ENCODE measurements at places on chromosomes 6 and 20.

DNA sequence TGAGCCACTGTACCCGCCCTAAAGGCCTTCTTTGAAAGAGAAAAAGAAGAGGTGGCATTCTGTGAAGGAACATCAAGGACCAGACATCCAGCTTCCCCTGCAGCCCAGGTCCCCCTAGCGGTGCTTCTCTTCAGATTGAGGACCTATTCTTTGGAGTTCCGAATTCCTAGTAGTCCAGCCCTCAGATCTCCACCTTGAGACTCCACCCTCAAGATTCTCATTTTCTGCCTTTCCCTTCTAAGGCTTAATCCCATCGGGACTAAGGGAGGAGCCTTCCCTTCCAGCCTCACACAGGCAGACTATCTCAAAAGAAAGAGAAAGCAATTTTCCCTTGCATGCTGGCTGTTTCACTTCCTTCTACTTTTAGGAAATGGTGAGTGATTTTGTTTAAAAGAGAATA is 32.5 kb downstream of the MUC22 start:
- DNase-seq: no peak

GRCh38 chr20:45920462-45921336 is 8.7 kb upstream of the PLTP start:
- DNase-seq: no peak

- peak; percentile 54 for DNase-seq
Observed at GRCh38 chr6:109790131-109790530, 99.0 kb downstream of the FIG4 start.

DNA sequence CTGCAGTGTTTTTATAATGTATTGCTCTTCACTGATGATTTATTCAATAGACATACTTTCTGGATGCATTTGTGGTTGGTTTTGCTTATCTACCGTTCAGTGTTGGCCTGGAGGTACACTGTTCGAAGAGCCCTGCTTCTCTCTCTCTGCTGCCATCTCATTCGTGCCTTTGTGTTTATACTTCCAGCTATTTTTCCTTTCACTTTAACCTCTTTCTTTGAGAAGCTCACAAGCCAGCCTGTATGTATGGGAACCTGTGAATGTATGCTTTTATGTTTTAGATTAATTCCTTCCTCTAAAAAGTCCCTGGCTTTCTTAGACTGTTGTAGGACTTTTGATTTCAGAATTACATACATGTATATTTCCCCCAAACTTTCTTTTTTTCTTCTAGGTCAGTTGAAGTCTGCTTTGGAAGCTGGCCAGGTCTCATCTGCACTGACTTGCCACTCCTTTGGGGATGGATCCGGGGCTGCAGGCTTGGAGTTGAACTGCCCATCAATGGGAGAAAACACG is 83.0 kb downstream of the SCAND1 start:
- no peak for DNase-seq

DNA sequence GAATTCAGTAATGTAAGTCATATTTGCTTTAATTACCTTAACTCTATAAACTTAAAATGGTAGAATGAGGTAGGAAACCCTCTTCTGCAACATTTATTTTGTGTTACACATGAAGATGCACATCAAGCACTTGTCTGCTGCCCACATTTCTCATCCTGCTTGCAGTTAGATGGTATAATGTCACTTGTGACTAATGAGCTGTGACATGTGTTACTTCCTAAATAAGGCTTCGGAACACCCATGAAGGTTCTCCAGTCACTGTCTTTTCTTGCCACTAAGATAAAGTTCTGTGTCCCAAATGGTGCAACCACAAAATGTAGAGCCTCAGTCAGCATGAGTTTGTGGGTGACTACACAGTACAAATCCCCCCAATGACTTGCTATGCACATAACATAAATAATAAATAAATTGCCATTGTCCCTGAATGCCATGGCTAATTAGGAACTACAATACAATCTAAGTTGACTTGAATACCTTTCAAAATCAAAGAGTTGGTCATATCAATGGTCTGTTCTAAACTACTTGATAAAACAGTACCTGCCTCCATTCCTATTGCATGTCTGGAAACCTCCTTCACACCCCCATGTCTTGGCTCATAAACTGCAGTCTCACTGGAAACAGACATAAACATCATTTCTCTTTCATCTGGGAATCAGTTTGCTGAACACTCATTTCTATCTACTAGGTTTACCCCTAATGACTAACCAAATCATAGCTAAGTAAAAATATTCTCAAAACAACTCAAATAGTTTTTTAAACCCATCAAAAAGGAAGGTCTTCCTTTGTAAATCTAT is 157.2 kb downstream of the PTPRK start:
- no peak for DNase-seq

DNA sequence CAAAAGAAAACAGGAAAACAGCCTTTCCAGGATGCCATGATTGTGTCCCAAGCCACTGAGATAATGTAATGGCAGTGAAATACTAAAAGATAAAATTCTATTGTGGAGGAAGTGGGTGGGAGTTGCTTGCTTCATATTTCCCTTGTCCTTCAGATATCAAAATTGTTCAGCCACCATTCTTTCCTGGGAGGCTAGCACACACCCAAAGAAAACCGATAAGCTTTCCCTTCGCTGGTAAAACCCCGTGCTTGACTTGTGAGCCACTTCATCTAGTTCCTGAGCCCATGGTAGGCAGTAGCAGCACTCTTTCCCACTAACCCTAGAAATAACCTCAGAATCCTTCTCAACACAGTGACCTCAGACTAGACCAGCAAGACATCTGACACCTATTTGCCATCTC is 357.4 kb upstream of the PLCB4 start:
- no peak for DNase-seq

DNA sequence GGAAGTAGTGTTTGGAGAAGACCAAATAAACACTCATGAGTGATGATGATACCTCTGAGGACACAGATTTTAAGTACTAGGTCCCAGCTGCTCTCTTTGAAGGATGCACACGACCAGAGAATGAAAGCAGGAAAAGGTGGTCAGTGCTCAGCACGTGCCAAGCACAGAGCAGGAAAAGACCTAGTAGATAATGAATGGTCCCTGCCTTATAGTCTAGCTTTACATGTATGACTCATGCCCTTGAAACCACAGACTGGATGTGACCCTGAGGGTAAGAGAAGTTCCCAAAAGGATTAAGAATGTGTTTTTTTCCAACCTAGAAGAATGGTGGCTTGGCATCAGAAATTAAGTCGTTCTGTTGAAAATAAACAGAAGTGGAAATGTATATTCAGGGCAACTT is 2.8 kb upstream of the MC3R start:
- DNase-seq: no peak

All from non-pigmented ciliary epithelial cell (primary cell).